Stimulated activated CD4-positive, alpha-beta T cell treated with anti-CD3 and anti-CD28 coated beads, TNF-alpha, amount 100 ng/mL, for 4 hours (primary cell): ENCODE measurements at places on chromosomes 16 and 17.

- DNase-seq, result no peak
These were observed 63.7 kb upstream of the MRTFB start for GRCh38 chr16:14007450-14007849.

GRCh38 chr16:29825145-29826044 lies 5.1 kb downstream of the MVP start:
- DNase-seq, result no peak

- DNase-seq, result no peak
These were observed 72.8 kb downstream of the SOCS1 start for GRCh38 chr16:11183035-11183812.

DNA sequence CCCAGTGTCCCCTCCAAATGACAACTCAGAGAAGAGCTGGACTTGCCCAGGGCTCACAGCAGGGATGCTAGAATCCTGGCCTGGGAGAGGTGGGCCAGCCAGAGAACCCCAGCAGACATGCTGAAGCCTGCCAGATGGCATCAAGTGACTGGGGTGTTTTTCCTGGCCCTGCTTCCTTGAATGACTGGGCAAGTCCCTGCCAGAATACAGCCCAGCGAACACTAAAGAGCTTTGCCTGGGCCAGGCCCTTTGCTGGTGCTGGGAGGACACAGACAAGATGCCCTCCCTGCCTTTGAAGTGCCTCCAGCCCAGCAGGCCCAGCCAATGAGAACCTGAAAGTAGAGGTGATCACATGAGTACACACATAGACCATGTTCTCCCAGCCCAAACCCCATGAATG lies 11.5 kb downstream of the ZNF319 start:
- DNase-seq, result no peak

GRCh38 chr17:54971147-54971546 lies 2.6 kb downstream of the STXBP4 start:
- no peak for DNase-seq

DNA sequence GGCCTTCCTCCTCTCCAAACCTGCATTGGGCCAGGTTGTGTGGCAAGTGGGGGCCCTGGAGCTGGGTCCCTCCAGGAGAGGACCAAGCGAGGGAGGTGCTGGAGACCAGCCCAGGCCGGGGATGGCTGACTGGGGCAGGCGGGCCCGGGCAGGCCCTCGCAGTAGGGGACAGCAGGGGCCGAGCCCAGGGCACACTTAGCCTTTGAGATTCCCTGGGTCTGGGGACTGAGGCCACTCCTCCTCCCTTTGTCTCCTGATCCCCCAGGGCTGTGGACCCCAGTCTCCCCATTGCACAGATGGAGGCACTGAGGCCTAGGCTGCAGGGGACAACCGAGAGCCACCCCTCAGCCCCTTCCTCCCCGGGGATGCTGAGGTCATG lies 5.2 kb downstream of the FOXJ1 start:
- no peak for DNase-seq

- no peak for DNase-seq
These were observed 40.5 kb downstream of the MAP2K6 start for GRCh38 chr17:69455040-69455439.

GRCh38 chr16:69501956-69502745 lies 63.6 kb upstream of the NFAT5 start:
- DNase-seq, result no peak

DNA sequence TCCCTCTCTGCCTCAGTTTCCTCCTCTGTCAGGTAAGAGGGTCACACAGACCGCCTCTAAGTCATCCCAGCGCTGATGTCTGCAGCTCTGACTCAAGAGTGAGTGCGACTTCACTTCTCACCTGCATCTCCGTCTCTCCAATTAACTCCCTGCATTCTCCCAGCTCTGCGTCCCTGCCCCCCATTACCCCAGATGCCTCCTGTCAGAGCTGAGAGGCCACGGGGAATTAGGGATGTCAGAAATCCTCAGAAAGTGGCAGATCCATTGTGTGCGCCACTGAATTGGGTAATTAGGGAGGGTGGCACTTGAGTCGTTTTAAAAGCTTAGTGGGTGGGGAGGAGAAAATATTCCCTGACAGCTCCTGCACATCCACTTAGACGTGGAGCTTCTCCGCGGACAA lies 885.4 kb upstream of the EEF2KMT start:
- no peak for DNase-seq

DNA sequence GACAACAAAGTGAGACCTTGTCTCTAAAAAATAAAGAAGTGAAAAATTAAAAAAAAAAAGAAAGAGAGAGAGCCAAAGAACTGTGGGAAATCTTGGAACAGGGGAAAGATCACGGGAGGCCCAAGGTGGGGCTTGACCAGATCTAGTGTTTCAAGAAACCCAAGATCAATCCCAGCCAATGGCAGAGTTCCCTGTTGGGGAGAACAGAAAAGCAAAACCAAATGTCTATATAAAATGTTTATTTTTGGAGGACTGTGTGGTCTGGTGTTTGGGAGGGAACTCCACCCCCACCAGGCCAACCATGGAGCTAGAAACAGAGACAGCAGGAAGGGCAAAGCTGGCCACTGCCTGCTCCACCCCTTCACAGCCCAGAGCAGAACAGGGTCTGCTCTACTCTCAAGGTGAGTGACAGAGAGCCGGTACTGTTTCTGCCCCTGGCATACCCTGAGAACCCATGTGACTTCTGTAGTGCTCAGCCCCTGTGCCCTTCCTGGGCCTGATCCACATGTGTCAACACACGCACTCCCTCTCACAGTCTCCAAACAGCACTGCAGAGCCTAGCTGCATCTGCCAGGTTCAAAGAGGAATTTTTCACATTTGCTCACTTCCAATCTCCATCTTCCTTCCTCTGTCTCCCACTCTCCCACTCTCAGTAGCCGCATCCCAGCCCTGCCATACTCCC lies 3.7 kb downstream of the TMEM101 start:
- DNase-seq, result no peak

- no peak for DNase-seq
These were observed 996 bp downstream of the MLKL start for GRCh38 chr16:74699666-74700065.

DNA sequence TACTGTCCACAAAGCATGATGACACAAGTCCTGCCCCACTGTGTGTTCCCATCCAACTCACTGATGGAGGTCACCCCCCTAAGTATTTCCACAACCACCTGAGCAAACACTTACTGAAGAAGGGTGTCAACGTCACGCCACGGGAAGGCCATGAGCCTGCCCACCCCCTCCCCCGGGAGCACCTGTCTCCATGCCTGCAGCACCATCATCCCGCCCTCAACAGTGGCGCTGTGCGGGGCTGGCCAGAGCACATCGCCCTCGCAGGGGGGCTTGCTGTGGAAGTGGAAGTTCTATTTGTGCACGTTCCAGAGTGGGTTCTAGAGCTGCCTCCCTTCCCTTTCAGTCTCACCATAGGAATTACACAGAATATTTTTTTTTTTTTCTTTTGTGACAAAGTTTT lies 4.3 kb upstream of the MBTPS1 start:
- no peak for DNase-seq

DNA sequence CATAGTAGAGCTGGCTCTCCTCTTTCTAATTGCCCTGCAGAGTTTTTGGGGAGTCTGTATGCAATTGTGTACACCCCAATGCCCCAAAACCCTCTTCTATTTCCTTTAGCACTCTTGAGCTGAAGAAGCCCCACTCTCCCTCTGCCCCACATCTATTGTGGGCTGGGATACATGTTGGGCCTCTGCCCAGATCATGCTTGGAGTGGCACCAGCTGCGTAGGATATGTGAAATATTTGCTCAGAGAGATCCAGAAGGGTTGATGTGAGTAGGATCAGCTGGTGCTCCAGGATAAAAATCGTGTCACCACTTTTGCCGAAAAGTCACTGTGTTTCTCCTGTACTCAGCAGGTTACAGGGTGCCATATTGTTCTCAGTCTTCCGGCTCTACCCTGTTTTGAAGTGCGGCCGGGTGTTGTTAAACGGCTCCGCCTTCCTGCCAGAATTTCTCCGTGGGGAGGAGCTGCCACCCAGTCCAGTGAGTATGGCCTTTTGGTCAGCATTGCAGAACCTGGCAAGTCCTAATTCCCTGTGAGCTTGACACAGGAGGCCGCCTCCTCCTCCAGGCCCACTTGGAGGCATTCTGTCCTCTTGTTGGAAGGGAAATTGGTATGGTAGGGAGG lies 664.5 kb downstream of the WWOX start:
- DNase-seq, result no peak

DNA sequence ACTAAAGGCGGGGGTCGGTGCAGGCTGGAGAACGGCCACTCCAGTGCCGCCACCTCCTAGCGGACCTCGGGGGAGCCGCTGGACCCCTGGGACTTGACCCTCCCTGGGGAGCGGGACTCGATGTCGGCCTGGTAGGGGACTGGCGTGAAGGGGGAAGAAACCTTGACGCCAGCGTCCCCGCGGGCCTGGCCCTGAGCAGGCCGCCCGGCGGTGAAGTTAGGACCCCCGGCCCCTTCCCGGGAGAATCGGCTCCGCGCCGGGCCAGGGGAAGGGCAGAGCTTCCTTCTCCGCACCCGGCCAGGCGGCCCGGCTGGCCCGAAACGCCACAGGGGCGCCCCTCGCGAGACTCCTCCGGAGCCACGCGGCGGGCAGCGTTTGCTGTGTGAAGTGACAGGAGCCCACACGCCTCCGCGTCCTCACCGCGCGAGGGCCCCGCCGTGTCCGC lies 389 bp downstream of the DUS1L start:
- no peak for DNase-seq

- no peak for DNase-seq
These were observed 63.0 kb downstream of the SLC5A11 start for GRCh38 chr16:24908716-24909115.

GRCh38 chr17:51682115-51682514 lies 421.8 kb downstream of the UTP18 start:
- DNase-seq, result no peak

DNA sequence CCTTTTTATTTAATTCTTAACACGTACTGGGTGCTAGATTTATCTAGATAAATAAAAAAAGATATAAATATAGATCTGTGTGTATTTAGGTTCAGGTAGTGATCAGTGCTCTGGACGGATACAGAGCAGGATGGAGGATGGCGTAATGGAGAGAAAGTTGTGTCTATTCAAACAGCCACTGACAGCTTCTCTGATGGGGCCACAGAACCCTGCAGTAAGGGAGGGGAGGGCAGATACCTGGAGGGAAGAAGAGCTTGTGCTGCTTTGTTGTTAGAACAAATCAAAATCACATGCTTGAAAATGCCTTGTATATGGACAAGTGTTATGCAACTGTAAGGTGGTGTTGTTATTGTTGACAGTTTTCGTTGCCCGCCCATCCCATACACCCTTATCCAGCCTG lies 170.2 kb downstream of the UTP18 start:
- DNase-seq, result no peak

DNA sequence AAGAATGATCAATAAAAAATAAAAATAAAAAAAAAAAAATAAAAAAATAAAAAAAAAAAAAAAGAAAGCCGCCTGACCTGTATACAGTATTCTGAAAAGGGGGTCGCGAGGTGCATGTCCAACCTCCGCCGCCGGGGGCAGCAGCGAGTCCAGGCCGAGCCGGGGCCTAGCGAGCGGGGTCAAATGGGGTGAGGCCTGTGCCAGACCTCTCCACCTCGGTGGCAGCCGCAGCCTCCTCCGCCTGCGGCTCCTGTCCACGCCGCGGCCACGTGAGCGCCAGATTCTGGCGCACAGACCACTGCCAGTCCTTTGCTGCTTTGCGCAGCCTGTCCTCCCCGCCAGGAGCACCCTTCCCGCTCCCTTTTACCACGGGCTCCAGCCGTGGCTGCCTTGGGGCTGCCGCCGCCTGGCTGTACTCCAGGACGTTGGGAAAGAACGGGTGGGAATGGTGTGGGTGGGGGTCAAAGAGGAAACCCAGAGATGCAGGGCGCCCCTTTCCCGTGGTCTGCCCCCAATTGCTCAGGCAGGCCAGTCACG lies 2.4 kb upstream of the BCKDK start:
- DNase-seq, result peak; percentile 56

DNA sequence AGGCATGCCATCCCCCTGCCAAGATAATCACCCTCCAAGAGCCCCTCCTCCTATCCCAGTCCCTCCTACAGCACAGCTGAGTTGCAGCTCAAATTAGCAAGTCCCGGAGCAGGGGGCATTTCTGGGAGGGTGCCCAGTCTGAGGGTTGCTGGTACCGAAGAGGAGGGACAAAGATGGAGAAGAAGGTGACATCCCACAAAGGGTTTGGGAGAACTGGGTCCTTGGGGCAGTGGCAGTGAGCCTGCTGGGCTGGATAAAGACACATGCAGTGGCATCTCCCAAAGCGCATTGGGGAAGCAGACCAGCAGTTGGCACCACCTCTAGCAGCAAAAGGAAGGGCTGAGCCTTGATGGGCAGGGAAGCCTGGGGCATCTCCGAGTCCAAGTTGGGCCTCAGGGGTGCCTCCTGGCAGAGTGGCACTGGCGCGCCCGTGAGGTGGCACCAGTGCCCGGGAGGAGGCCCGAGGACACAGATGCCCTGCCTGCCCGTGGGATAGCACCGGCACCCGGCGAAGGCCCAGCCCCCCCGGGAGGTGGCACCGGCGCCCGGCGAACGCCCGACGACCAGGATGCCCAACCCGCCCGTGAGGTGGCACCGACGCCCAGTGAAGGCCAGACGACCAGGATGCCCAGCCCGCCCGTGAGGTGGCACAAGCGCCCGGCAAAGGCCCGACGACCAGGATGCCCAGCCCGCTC lies 622 bp downstream of the TOM1L2 start:
- peak; percentile 23 for DNase-seq

GRCh38 chr17:2125013-2125535 lies 70.2 kb downstream of the HIC1 start:
- no peak for DNase-seq

GRCh38 chr16:873889-874288 lies 73.4 kb upstream of the GNG13 start:
- no peak for DNase-seq

DNA sequence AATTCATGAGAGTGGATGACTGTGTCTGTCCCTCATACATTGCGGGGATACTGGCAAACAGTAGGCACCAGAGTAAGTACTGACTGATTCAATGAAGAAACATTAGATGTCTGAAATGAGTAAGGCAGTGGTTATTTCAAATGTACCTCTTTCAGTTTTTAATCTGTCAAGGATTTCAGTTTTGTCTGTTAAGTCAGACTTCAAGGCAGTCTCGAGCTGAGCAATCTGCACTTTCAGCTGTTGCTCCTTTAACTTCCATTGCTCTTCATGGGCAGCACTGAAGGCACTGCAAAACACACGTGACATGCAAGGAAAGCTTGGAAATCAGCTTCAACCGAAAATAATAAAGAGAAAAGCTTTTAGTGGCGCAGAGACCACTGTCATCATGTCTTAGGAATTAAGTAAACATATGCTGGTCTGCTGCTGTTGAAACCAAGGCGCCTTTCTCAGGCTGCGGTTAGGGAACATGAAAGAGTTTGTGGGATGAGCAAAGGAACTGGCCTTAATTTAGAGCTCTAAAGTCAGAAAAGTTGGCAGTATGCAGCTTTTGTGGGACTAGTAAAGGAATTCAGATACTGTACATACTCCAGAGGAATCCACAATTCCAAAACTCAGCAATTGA lies 38.8 kb downstream of the RPGRIP1L start:
- DNase-seq, result no peak
